ENCODE measurements at places on chromosomes 2 and 18.

GRCh38 chr2:45004562-45005191, 4.6 kb downstream of the SIX2 start:
- no peak for DNase-seq

GRCh38 chr2:122136056-122136455, 380.6 kb downstream of the TSN start:
- DNase-seq, result no peak

DNA sequence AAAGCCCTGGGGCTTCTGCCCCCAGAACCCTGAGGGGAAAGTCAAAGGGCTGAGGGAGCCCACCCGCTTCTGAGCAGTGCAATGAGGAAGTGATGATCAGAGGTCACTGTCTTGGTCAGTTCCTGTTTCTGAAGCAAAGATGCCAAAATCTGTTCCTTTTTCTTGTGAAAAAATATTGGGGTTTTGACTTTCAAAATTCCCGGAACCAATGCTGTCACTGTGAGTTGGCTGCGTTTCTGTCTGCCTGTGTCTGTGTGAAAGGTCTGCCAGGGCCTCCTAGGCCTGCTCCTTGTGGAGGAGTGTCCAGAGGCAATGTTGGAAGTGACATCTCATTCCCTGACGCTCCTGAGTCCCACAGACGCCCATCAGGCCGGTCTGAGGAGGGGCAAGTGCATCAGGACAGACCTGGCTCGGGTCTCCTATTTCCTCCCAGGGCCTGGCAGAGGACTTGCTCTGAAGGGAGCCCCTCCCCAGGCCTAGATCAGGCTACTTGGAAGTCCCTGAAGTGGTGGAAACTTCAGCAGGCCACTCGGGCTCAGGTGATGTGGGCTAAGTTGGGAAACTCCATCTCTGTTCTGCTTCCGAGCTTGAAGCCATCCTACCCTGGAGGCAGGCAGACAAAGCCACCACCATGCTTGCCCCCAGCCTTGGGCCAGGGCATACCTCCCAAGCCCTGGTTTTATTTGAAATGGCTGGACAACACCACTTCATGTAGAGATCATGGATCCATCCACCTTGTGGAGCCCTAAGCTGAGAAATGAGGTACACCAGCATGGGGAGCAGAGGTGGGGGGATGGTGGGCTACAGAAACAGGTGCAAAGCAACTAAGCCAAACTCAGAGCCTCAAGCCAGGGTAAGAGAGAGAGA, 51.0 kb downstream of the PKDCC start:
- no peak for DNase-seq

DNA sequence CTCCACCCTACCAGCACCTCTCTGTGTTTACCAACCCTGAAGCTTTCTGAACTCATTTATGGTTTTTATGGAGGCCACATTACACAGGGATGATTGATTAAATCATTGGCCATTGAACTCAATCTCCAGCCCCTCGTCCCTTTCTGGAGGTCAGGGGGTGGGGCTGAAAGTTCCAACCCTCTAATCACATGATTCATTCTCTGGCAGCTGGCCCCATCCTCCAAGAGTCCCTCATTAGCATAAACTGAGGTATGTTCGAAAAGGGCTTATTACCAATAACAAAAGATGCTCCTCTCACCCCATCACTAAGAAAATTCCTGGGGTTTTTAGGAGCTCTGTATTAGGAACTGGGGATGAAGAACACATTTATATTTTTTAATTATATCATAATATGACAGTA, 92.3 kb downstream of the DIS3L2 start:
- DNase-seq, result no peak

- no peak for DNase-seq
Measured at GRCh38 chr18:58937071-58937886, 72.6 kb downstream of the ZNF532 start.

DNA sequence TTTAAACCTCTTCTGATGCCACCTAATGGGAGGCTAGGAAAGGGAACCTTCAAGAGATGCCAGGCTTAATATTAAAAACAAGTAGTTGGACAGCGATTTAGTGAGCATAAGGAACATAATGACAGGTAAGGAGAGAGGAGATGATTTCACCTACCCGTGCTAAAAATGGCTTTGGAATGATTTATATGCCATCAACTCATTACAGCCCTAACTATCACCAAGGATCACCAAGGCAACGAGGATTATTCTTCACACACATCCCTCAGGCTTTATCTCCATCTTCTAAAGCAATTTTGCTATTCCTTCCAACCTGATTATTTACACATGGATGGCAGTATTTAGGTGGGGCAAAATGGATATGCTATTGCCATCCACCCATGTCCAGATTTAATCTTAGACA, 237.8 kb downstream of the DCC start:
- DNase-seq, result no peak

GRCh38 chr18:11808001-11808855, 43.0 kb upstream of the CHMP1B start:
- no peak for DNase-seq

GRCh38 chr2:172095146-172095904, 7.4 kb downstream of the DLX2 start:
- DNase-seq, result peak; percentile 32

DNA sequence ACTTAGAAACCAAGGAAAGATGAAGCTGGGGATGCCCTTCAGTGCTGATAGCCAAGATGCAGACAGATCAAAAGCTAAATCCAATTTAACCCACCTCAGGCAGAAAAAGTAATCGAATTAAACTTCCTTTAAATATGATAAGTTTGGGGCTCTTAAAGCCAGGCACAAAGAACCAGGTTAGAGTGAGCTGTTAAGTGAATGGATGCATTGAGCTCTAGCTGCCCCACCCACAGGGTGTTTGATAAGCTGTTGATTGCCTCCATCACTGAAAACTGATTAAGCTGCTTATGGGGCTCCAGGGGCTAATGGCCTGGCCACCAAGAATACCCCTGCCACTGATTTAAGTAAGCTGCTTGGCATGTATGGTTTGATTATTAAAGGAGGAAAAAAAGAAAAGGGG, 119.8 kb downstream of the PLEKHM3 start:
- DNase-seq, result no peak

GRCh38 chr2:148979919-148980277, 58.6 kb upstream of the LYPD6B start:
- DNase-seq, result no peak

- DNase-seq, result no peak
Measured at GRCh38 chr2:50355891-50356290, 676.0 kb downstream of the NRXN1 start.

DNA sequence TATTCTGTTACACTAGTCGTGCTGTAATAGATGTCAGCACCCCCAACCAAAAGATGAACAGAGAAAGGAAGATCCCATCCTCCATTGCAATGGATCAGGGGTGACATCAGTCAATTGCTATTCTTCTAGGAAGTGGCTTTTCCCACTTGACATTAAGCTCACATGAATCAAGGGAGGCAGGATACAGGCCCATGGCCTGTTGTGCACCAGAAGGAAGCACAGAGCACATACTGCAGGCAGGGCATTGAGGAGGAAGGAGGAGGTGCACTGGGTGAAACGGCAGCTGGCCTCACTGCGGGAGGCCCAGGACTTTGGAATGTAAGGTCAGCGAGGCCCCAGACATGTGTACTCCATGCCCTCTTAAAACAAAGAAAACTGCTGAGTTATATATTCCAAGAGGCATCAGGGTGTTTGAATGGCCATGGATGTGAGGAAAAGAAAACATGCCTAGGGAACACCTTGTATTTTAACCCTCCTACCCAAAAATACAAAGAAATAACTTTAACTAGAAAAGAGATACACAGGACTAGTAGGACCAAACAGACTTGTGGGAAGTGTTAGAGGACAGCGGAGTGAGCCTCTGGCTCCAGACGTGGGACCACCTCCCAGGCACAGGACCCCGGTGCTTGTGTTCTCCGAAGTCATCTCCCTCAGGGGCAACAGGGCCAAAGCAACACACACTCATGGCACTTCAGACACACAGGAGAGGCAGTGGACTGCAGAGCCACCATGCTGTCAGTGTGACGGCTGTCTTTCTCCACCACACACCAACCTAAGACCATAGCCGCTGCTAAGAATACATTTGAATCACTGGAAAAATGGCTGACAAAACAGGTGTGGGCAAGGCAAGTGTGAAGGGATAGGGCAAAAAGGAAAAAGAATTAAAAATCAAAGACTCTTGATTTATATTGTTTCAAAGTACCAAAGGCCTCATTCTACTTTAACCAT, 51.4 kb upstream of the RIOK3 start:
- DNase-seq, result no peak

GRCh38 chr2:168184681-168185513, 62.5 kb downstream of the STK39 start:
- no peak for DNase-seq

DNA sequence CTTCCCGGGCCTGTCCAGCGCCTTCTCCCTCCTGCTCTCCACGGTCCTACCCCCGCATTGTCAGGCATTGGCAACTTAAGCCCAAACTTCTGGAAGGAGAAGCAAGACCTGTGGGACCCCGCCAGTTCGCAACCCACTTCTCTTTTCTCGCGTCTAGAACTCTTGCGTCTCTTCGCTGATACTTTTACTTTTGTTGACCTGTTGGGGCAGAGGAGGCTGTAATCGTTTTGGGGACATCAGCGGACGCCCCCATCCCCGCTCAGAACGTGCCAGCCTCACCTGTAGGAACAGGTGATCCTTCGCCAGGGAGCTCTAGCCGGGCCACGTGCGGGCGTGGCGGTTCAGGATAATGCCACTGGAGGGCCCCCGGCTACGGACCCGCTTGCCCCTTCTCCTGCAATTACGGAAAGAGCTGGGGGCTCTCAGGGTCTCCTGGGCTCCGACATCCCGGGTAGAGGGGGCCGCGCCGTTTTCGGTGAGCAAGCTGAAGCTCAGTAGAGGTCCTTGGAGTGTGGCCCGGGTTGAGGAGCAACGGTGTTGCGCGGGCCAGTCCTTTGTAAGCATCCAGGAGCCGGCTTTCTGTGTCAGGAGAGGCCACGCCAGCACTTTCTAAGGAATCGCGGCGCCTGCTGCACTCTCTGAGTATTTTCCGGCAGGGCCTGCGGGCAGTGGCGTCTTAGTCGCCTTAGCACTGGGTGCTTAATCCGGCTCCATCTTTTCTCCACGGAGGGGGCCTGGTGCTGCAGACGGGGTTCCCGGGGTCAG, 1.6 kb downstream of the MTCL1 start:
- DNase-seq, result peak; percentile 43

GRCh38 chr2:215931256-215931903, 82.0 kb downstream of the MREG start:
- DNase-seq, result peak; percentile 10

DNA sequence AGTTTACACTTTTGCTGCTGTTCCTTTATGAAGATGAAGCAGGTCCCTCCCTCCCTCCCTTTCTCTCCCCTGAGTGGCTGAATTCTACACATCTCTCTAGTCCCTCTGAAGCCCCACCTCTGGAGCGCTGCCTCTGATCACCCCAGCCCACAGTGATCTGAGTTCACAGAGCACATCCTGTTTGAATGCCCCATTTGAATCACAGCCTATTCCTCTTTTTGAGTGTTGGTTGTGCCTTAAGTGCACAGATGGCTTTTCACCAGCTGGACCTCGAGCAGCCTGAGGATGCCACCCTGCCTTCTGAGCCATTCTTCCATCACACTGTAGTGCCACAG, 87.1 kb downstream of the ITGB1BP1 start:
- DNase-seq, result no peak

DNA sequence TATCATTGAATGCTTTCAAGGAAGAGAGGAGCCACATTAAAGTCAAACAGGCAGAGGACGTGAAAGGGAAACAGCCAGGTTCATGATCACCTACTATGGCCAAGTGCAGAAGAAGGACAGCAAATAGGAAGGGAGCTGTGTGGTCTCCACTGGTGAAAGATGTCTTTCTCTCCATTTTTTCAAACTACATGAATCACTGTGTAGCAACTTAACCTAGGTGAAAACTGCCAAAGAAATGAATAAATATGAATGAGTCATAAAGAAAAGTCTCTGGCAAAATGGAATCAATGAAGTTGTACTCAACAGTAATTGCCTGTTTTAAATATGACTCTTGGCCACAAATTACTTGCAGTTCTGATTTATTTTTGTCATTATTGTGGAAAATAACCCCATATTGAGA, 452.6 kb upstream of the PKDCC start:
- DNase-seq, result no peak

GRCh38 chr2:227325839-227326195, 766 bp downstream of the MFF start:
- peak; percentile 28 for DNase-seq

DNA sequence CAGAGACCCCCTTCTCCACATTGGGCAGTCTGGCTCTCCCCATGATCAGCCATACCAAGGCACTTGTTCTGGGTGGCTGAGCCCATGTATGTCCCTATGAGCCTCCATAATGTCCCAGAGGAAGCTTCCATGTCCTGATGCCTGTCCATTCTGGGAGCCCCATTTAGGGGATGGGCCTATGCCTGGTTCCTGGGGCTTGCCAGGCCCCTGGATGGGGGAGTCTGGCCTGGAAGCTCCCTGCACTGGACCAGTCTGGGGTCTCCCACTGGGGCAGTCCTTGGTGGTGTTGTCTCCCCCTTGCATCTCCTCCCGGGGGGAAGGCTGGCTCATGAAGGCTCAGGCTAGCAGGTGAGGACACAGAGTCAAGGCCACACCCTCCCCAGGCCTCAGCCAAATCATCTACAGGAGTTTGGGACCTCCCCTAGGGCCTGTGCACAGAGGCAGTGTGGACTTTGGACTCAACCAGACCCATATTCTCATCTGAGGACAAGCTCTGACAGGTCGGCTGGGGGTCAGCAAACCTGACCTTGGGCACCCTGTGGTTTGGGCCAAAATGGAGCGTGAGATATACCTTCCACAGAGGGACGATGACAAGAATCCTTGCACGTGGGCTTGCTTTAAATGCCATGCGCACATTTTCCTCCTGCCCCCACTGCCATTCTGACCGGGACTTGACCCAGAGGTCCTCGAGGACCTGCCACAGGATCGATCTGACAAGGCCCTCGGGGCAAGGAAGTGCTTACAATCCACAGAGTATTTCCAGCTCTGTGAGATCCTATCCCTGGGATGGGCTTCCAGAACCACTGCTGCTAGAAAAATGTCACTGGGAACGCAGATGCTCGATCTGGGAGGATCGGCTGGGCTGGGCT, 38.8 kb downstream of the INHBB start:
- DNase-seq, result no peak

GRCh38 chr2:13121096-13121495, 404.4 kb downstream of the TRIB2 start:
- DNase-seq, result no peak

DNA sequence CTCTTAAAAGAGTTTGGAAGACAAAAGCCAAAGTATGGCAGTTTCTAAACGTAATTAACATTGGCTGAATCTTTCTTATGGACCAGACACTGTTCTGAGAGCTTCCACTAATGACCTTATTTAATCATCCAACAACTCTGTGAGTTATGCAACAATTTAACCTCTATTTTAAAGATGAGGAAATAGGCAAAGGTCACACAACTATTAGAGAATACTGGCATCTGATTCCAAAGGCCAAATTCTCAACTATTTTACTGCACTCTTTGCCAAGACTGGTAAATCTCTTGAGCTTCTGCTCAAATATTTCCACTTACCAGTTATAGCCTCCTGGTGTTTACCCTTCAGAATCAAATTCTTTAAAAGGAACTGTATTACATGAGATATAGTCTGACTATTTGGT, 42.1 kb upstream of the ERMN start:
- DNase-seq, result no peak

DNA sequence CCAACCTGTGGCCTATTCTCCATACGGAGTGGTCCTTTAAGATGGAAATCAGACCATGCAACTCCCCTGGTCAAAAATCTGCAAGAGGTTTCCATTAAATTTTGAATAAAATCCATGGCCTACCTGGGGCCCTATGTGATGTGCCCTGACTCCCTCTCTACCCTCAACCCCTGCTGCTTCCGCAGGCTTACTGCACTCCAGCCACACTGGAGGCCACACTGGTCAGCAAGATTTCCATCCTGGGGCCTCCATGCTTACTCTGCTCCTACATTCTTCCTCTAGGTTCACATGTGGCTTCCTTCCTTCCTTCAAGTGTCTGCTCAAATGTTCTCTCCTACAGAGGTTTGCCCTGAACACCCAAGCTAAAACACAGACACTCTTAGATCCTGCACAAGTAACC, 40.6 kb downstream of the FARSB start:
- DNase-seq, result no peak
